ENCODE measurements at places on chromosomes 11 and 22. TPM values are rescaled to one million over a fixed set of nuclear protein-coding genes. Genes with fewer than 3 reads are reported as not detected.

Gene TRIM48
- total RNA-seq, result not detected

Gene CLCF1
- total RNA-seq, result 8.9 TPM

Gene YAP1
- total RNA-seq, result 191 TPM

Gene SLC22A12
- total RNA-seq, result not detected

Gene PLAAT5
- total RNA-seq, result 0.21 TPM

Gene LMNTD2
- 3.2 TPM for total RNA-seq

Gene CD6
- total RNA-seq, result under 0.01 TPM

Gene A4GALT
- total RNA-seq, result 35.2 TPM

Gene KRTAP5-10
- total RNA-seq, result not detected

Gene OR5D13
- not detected for total RNA-seq

Gene FIBIN
- 4.3 TPM for total RNA-seq

Gene KCNE3
- total RNA-seq, result not detected

Gene C22orf31
- total RNA-seq, result not detected

Gene MEI1
- total RNA-seq, result not detected

Gene CYB5R3
- 21.9 TPM for total RNA-seq

Gene SRSF8
- 21.7 TPM for total RNA-seq

Gene WT1
- not detected for total RNA-seq

Gene SUN2
- 91.4 TPM for total RNA-seq

Gene SEC14L3
- total RNA-seq, result not detected

Gene BACE1
- 6.0 TPM for total RNA-seq

Gene HORMAD2
- total RNA-seq, result not detected

Gene CHRM1
- not detected for total RNA-seq

Gene SPDYC
- not detected for total RNA-seq

Gene BIRC2
- total RNA-seq, result 75.2 TPM

Gene ANGPTL5
- total RNA-seq, result not detected

Gene GUCY1A2
- total RNA-seq, result under 0.01 TPM

Gene NXPE2
- total RNA-seq, result not detected

Gene KRTAP5-9
- not detected for total RNA-seq

Gene LDLRAD3
- total RNA-seq, result 12.3 TPM

Gene TENM4
- 27.2 TPM for total RNA-seq

Gene MAPK11
- total RNA-seq, result 5.8 TPM

Measured in tracheal epithelial cell (primary cell).